ENCODE measurements at places on chromosomes 7 and 10.
A peak's percentile ranks its signal among the peaks of the same experiment; 100 is the strongest.

GRCh38 chr10:70198696-70199466, 28.6 kb upstream of the SAR1A start:
- no peak for DNase-seq

GRCh38 chr7:94432281-94432670, 37.6 kb downstream of the COL1A2 start:
- DNase-seq: no peak

- DNase-seq: peak; percentile 79
Observed at GRCh38 chr7:25408012-25408687, 179.9 kb upstream of the NPVF start.

DNA sequence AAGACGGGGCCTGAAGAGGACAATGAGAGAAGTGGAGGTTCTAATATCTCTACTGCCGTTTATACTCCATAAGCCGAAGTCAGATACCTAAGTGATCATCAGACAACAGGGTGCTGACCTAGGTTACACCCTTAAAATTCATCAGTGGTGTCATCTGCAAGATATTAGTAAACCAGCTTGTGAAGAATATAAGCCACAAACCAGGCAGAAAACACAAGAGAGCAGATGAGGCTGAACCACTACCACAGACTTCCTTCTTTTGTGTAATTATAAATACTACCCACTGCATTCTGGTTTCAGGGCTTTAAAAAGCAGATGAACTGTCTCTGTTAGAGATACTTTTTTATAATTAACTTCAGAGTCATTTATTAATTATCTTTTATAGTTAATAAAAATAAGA, 69.0 kb upstream of the LRRC17 start:
- DNase-seq: no peak

GRCh38 chr10:110354322-110354766, 49.6 kb upstream of the SMNDC1 start:
- no peak for DNase-seq

- DNase-seq: no peak
Observed at GRCh38 chr7:158803367-158803969, 25.8 kb downstream of the ESYT2 start.

- no peak for DNase-seq
Observed at GRCh38 chr10:11351801-11352200, 259.6 kb downstream of the USP6NL start.

DNA sequence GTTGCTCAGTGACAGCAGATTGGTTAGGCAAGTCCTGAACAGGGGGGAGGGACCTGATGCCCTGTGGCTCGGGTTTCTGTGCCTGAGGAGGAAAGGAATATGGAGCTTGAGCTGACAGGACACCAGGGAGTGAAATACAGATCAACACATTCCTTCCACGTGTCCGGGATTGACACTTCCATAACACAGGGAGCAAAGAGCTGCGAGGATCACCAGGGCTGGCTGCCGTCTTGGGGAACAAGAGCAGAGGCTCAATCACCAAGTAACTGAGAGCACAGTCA, 36.7 kb upstream of the EFCAB10 start:
- DNase-seq: no peak

DNA sequence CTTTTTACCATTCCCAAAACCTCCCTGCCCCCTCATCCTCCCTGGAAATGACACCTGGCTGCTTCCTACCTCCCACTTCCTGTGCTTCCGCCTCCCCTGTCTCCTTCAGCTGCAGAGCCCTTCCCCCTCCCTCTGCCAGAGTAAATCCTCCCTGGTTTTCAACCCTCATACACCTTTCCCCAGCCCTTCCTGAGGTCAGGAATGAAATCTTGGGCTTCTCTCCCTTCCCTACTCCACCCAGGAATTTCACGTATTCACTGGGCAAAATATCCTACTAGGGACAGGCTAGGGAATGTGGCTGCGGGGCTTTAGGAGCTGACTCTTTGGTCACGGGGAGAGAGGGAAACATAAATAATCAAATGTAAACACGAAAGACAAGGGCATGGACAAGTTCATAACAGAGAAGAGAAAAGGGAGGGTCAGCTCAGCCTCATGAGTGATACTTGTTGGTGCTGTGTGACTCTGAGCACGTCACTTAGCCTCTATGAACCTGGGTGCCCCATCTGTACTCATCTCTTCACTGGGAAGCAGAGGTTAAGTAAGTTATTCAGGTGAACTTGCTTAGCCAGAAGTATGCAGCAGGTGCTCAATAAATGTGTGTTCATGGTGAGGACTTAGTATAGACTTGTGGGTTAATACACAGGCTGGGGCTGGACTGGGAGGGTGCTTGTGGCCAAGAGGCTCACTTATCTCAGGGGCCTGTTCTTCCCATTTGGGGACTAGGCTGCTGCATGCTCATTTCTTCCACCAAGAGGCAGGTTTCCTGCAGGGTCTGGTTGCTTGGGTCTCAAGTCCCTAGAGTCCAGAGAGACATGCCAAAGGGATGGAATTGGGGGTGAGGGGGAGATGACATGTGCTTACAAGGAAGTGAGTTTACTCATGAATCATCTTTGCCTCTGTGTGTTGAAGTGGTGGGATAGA, 10.0 kb upstream of the DUSP5 start:
- DNase-seq: no peak

GRCh38 chr10:108523016-108523800, 1358.7 kb upstream of the SORCS1 start:
- peak; percentile 3 for DNase-seq

GRCh38 chr7:96144260-96144526, 177.7 kb downstream of the SLC25A13 start:
- no peak for DNase-seq

DNA sequence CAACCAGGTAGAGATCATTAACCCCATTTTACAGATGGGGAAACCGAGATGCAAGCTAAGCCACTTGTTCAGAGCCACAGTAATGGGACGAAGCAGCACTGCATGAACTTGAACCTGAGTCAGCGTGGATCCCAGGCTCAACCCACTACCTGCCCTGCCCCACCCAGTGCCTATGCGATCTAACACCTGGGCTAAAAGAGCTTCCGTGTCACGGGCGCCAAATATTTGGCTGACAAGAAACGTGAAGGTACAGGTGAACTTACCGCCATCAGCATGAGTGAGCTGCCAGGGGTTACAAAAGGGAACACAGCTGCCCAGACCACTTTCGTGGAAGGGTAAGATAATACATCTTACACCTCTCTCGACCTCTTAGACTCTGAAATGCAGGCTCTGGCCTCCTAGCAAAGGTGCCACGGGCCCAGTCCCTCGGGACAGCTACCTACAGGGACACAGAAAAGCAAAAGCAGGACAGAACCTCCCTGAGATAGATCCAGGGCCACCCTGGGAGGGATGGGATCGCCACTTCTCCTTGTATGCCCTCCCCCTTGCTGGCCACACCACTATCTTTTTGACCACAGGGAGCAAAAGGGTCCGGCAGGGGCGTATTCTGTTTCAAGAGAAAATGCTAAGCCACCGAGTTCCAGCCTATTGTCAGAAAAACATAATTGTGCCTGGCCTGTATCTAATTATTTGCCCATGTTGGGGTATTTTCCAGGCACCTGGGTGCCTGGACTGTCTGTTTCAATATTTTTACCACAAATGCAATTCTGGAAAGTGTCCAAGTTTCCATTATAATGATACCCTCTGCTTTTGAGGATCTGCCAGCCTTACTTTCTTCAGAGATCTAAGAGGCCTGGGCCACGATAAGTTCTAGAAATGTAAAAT, 6.4 kb downstream of the CHST15 start:
- peak; percentile 12 for DNase-seq

DNA sequence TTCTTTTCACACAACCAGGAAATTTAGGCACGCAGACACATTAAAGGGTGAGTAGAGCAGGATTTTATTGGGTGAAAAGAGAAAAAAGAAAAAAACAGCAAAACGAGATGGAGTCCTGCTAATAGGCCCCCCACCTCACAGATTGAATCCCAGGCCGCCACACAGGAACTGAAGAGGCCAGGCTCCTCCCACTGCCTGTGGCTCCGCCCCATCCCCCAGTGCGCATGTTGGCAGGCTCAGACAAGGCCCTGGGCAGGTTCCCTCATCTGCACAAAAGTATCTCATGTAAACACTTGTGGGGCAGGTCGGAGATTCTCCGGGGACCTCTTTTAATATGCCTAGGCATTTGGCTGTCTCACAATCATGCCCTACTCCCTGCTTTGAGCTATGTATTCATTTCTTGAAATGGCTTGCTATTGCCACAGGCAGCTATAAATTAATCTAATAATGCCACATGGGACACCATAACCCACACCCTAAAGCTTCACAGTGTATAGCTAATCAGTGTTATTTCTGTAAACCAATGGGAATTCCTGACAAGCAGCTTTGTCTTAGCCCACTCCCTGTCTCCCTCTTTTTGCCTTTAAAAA, 76.2 kb upstream of the KIF5B start:
- no peak for DNase-seq

DNA sequence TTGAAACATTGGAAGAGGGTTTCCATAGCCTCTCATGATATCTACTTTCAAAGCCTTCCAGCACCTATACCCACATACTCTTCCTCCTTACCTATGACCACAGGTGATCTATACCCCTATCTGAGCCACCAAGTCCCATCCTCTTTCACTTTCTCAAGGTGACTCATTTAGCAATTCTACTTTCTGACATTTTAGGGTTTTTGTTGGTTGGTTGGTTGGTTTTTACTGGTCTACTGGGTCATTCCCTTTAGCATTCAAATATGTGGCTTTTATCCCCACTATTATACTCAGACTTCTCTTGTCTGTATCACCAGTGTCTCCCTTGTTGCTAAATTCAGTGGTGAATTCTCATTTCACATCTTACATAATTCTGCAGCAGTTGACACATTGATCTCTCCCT, 130.4 kb upstream of the STEAP4 start:
- DNase-seq: no peak

All from NCI-H1105 (cell line).